Hepatocyte (in vitro differentiated cells): ENCODE measurements at places on chromosomes 7 and 10. TPM values are rescaled to one million over a fixed set of nuclear protein-coding genes. Genes with fewer than 3 reads are reported as not detected.

Gene AS3MT
- 2.2 and 3.8 TPM in 2 replicates for polyA plus RNA-seq

DNA sequence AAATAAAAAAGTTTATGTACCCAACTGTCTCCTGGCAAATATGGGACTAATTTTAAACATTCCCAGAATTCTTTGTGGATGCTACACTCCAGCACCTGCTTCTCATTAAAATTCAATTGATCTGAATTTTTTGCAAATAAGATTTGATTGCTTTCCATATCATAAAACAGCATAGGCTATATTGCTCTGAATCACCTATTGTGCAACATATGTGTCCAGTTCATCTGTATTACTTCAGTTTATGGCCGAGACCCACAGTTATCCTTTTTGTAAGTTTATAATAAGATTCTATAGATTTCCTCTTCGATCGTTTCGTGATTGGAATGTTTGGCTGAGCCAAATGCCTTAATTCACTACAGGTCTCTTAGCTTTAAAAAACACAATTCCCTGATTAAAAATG, 351.1 kb downstream of the TFEC start:
- no peak overlapping the region for H3K4me3 ChIP-seq

- no peaks in the 10 kb centered on the region for H3K36me3 ChIP-seq
- no peak overlapping the region for H3K27ac ChIP-seq
- peak; percentile 36 for DNase-seq
- H3K4me1 ChIP-seq: peaks cover 6% of the 10 kb centered on the region
These were observed 442.9 kb downstream of the AUTS2 start for GRCh38 chr7:70040970-70041766.

DNA sequence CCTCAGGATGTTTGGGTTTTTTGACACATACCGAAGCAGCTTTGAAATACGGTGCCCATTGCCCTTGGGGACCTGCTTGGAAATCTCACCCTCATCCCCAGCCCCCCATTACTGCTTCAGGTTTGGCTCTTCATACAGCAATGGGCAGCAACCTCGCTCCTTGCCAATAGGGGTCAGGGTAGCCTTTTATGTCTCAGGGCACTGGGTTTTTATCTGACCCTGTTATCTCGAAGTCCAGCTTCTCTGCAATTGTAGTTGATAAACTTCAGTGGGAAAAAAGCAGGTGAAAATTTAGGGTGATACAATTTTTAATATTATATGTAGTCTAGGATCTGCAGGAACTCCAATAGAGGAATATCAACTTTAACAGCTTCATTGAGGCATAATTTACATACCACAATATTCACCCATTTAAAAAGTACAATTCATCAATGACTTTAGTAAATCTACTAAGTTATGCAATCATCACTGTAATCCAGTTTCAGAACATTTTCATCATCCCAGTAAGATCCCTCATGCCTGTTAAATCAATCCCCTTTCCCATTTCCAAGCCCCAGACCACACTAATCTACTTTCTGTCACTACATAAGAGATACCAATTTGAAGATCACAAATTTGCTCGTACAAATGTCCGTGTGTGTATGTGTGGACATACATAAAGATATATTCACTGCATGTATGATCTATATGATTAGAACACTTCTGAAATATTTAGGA, 386.2 kb downstream of the KCNMA1 start:
- H3K27me3 ChIP-seq: no peaks in the 10 kb centered on the region
- no peak overlapping the region for H3K27ac ChIP-seq
- H3K4me3 ChIP-seq: no peak overlapping the region
- DNase-seq: peak; percentile 64
- H3K36me3 ChIP-seq: no peaks in the 10 kb centered on the region

- no peaks in the 10 kb centered on the region for H3K27me3 ChIP-seq
- H3K27ac ChIP-seq: no peak overlapping the region
- no peak for DNase-seq
- peaks cover 19% of the 10 kb centered on the region for H3K4me1 ChIP-seq
- no peak overlapping the region for H3K4me3 ChIP-seq
These were observed 151.9 kb downstream of the PRKAG2 start for GRCh38 chr7:151724920-151725584.

- no peaks in the 10 kb centered on the region for H3K27me3 ChIP-seq
- no peaks in the 10 kb centered on the region for H3K36me3 ChIP-seq
- DNase-seq: no peak
- peak overlapping the region; percentile 52 for H3K27ac ChIP-seq
- H3K4me3 ChIP-seq: no peak overlapping the region
These were observed 74.1 kb downstream of the CRPPA start for GRCh38 chr7:16347066-16347826.

DNA sequence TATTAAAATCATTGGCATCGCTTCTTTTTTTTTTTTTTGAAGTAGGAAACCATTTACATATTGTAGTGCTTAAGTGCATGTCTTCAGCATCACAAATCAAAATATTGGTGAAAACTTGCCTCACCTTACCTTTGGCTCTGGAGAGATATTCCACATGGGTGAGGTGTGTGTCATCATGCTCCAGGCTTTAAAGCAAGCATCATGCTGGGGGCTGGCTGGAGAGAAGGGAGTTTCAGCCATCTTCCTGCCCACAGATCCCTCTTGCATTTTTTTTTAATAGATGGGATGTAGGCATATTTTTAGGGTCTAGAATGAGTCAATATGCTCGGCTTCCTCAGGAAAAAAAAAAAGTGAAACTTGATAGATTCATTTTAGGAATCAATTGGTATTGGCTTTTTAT, 2.3 kb upstream of the INSYN2A start:
- no peak overlapping the region for H3K27ac ChIP-seq
- no peak for DNase-seq

- no peak overlapping the region for H3K4me3 ChIP-seq
- no peak for DNase-seq
- peaks cover 22% of the 10 kb centered on the region for H3K4me1 ChIP-seq
- no peaks in the 10 kb centered on the region for H3K36me3 ChIP-seq
These were observed 174.6 kb upstream of the ITGB1 start for GRCh38 chr10:33132626-33133025.

- H3K27me3 ChIP-seq: no peaks in the 10 kb centered on the region
- no peaks in the 10 kb centered on the region for H3K4me1 ChIP-seq
- no peak overlapping the region for H3K27ac ChIP-seq
- DNase-seq: peak; percentile 64
These were observed 208.6 kb upstream of the CCDC6 start for GRCh38 chr10:60114765-60115586.

GRCh38 chr7:25951414-25952260, 200.4 kb upstream of the NFE2L3 start:
- no peaks in the 10 kb centered on the region for H3K27me3 ChIP-seq
- peak; percentile 26 for DNase-seq
- H3K4me1 ChIP-seq: peaks cover 8% of the 10 kb centered on the region
- peak overlapping the region; percentile 71 for H3K4me3 ChIP-seq
- no peaks in the 10 kb centered on the region for H3K36me3 ChIP-seq
- H3K27ac ChIP-seq: peak overlapping the region; percentile 93

GRCh38 chr7:88040694-88041093, 106.6 kb downstream of the ADAM22 start:
- H3K27ac ChIP-seq: no peak overlapping the region
- no peaks in the 10 kb centered on the region for H3K36me3 ChIP-seq
- no peaks in the 10 kb centered on the region for H3K27me3 ChIP-seq
- H3K4me3 ChIP-seq: no peak overlapping the region
- no peaks in the 10 kb centered on the region for H3K4me1 ChIP-seq

Gene SEMA3E
- polyA plus RNA-seq: 7.0 and 13.3 TPM in 2 replicates

DNA sequence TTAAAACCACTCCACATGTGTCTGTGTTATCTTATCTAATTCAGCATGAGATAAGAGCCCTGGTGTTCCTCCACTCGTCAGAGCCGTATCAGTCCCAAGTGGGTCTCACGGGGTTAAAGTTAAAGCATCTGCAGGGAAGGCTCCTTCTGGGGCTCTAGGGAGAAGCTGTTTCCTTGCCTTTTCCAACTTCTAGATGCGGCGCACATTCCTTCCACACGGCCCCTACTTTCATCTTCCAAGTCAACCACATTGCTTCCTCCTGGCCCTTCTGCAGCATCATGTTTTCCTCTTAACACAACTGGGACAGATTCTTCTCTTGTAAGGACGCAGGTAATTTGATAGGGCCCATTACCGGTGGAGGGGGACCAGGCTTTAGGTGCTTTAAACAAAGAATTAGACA, 620.1 kb upstream of the DPP6 start:
- H3K36me3 ChIP-seq: no peaks in the 10 kb centered on the region
- no peak overlapping the region for H3K4me3 ChIP-seq
- H3K4me1 ChIP-seq: no peaks in the 10 kb centered on the region
- H3K27me3 ChIP-seq: no peaks in the 10 kb centered on the region

- no peak overlapping the region for H3K27ac ChIP-seq
- H3K27me3 ChIP-seq: no peaks in the 10 kb centered on the region
- no peak for DNase-seq
- no peak overlapping the region for H3K4me3 ChIP-seq
These were observed 49.1 kb downstream of the STAM start for GRCh38 chr10:17693009-17693408.

DNA sequence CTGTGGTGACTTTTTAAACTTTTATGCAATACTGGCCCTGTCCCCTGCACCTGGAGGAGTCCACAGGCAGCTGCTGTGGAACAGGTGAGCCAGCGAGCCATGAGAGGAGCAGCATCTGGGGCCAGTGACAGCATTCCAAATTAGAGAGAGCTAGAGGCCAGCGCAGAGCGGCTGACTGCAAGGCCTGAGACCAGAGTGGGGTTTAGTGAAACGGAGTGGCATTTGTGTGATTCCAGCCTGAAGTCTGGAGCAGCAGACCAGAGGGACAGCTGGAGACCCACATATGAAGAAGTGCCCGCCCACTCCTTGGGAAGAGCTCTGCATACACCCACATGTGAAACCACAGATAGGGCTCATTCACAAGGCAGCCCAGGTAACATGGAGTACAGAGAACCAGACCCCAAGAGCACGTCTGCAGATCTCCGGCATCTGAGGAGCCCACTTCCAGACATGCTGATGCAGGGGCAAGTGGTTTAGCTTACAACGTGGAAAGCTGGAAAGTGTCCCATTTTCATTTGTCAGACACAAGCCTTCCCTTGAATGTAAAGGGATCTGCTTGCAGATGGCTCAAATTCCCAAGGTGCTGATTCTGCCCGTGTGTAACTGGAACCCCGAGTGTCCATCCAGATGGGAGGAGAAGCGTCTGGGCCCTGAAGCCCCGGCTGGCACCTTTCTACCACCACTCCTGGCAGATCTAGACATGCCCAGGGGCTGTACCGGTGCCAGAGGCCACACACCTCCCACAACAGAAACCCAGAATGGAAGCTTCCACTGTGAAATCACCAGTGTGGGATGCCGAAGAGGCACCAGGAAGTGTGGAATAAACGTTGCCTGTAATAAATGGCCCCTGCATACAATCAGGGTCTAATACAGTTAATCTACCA, 256.0 kb upstream of the TCERG1L start:
- no peak for DNase-seq
- no peak overlapping the region for H3K4me3 ChIP-seq
- H3K27me3 ChIP-seq: peaks cover 3% of the 10 kb centered on the region

Gene GPER1
- 9.1 and 11.1 TPM in 2 replicates for polyA plus RNA-seq

- H3K36me3 ChIP-seq: no peaks in the 10 kb centered on the region
- H3K4me1 ChIP-seq: no peaks in the 10 kb centered on the region
- no peaks in the 10 kb centered on the region for H3K27me3 ChIP-seq
- no peak overlapping the region for H3K27ac ChIP-seq
- no peak for DNase-seq
These were observed 503.3 kb downstream of the SORCS1 start for GRCh38 chr10:106661133-106661766.
